ENCODE measurements at places on chromosomes 2 and 18.

DNA sequence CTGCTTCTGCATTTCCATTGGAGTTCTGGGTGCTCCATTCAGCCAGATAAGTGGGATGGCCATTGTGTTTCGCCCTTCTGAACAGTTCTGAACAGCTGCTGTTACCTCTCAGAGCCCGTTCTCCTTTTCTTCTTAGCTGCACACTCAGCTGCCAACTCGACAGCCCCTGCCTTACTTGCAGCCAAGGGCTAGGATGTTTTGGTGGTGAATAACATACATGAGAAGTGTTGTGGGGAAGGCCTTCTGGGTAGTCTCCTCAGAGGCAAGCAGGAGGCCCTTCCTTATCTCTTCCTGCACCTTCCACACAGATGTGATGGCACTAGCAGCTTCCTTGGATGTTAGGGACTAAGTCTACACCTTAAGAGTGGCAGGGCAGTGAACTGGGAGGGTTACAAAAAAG, 138.4 kb upstream of the NOSTRIN start:
- DNase-seq, result no peak

- peak; percentile 77 for DNase-seq
Measured at GRCh38 chr2:240557808-240558207, at the start of gene ANKMY1. TSS of gene ANKMY1 (minus strand) at chr2:240557988. CDS start at chr2:240557335, 653 bp downstream.

- no peak for DNase-seq
Measured at GRCh38 chr2:236089271-236090026, 78.7 kb downstream of the GBX2 start.

DNA sequence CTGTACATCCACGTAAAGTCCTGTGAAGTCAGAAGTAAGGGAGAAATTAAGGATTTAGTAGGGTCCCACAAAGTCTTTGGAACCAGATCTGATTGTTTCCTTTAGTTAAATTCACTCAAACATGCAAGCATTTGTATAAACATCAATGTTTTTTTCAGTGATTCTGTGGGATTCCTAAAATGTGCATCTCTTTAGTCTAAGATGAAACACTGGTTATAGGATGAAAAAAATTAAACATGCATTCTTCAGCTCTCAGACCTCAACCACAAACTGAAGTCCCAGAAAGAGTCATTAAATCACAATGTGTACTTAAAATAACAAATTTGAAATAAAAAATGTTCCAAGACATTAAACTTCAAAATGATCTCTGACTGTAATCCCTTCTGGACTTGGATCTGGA, 76.5 kb upstream of the APCDD1 start:
- DNase-seq, result no peak

GRCh38 chr18:75053028-75053629, 155.8 kb downstream of the PTGR3 start:
- DNase-seq, result no peak

GRCh38 chr2:143968360-143968759, 551.6 kb downstream of the ZEB2 start:
- DNase-seq, result no peak

GRCh38 chr2:206859330-206859739, 80.0 kb upstream of the CPO start:
- DNase-seq, result no peak

- no peak for DNase-seq
Measured at GRCh38 chr18:49846718-49847470, 33.6 kb upstream of the ACAA2 start.

GRCh38 chr2:30641765-30642345, 165.4 kb downstream of the CAPN13 start:
- no peak for DNase-seq

DNA sequence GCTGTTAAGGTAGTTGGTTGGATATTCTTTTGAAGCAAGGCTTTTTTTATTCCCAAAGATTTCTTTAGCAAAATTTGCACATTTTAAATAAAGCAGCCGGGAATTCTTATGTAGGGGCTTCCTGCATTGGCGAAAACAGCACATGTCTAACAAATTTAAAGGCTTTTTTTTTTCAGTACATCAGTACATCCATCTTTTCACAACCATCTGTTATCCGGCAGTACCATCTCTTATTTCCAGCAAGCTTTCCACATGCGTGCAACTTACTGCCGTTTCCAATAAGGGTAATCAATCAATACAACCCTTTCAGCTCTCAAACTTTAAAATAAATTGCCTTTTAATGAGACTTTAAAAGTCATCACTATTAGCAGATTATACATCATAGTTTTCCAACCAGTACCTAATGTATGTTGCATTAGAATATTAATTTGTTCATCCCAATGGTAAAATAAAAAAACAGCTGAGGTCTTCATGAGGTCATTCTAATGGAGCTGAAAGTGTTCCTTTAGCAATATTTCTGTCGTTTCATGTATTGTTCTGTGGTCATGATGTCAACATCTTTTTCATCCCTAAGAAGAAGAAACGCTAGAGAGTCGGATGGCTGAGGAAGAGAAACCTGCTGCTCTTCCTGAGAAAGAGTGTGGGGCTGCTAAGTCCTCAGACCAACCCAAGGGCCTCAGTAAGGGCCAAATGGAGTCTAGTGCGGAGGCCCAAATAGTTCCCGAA, 81.4 kb upstream of the UNC80 start:
- DNase-seq, result no peak

- no peak for DNase-seq
Measured at GRCh38 chr2:99682275-99683060, 192.7 kb upstream of the REV1 start.

DNA sequence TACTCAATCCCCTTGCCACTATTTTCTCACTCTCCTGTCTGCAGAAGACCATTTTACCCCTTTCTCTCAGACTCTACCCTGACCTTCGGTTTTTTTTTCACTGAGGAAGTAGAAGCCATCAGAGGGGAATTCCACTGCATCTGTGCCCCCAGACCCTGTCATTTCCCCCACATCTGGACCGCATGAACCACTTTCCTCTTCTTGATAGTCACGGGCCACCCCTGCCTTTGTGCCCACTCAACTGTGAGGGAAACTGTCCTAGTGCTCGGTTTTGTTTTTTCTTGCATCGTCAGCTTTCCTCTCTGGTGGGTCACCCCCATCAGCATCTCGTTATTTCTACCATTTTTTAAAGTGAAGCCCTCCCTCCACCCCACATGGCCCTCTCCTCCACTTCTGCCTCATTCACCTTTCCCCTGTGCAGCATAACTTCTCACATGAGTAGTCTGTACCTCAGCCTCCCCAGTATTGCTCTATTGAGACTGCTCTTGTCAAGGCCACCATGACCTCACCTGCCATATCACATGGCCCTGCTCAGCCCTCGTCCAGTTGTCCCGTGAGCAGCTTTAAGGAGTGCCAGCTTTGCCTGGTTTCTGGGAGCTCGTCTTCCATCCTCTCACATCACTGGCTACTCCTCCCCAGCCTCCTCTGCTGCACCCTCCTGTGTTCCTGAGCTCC, 32.4 kb downstream of the TMEM87B start:
- DNase-seq, result no peak

DNA sequence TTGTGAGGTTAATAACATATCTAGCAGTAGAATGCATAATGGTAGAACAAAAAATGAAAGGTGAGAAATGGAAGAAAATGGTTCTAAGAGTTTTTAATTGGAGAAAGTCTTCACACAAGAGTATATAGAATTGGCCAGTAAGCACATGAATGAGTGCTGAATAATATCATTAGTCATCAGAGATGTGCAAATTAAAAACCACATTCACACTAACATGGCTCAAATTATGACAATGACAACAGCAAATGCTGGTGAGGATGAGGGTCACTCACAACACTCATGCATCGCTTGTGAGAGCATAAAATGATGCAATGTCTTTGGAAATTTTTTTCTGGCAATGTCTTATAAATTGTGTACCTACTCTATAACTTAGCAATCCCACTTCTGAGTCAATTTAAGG, 1355.4 kb upstream of the ACVR2A start:
- DNase-seq, result no peak

DNA sequence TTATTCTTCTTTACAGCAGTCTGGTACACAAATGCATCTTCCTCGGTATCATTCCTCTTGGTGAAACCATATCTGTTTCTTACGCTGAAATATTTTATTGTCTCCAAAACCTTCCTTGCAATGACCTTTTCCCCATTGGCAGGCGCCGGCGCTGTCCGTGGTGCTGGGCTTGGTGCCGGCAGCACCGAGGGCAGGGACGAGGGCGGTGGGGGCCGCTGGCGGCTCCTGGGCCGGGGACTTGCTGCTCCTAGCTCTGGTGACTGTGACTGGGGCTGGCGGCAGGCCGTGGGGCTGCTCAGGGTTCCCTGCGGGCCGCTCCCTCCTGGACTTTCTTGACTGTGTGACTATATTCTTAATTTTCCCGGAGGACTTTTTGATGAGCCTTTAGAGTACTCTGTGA, 72.5 kb downstream of the GPR39 start:
- DNase-seq, result no peak

DNA sequence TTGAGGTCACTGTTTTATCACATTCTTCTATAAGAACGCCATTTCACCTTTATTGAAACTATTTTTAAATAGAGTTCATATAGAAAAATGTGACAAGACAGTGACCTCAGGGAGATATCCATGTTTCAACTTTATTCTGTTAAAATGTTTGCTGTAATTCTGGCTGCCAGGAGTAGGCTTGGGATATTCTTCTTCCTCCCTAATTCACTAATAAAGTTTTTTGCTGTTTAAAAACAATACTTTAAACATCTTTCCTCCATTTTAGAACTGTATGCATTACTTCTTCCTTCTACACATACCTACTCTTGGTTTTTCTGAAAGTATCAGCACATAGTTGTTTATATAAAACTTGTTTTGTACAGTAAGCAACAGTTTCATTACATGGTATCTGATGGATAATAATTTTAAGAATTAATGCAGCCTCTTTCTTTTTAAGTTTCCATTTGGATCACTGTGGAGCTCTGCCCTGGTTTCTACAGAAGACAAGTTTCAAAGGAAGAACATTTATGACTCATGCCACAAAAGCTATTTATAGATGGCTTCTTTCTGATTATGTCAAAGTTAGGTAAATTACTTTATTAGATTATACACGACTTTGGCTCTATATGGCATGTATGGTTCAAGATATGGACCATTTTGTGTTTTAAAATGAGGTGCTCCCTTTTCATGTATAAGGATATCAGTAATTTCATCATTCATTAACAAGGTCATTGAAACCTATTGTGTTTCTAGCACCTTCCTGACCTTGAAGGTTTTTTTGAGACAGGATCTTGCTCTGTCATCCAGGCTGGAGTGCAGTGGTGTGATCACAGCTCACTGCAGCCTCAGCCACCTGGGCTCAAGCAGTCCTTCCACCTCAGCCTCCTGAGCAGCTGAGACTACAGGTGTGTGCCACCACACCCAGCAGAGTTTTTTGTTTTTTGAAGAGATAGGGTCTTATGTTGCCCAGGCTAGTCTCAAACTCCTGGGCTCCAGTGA, 7.2 kb downstream of the CPSF3 start:
- no peak for DNase-seq

Data from activated CD8-positive, alpha-beta memory T cell treated with anti-CD3 and anti-CD28 coated beads, Interleukin-2, amount 50 U/mL, for 4 hours (primary cell).